NT2/D1 (cell line): ENCODE measurements at places on chromosomes 6 and 20.

DNA sequence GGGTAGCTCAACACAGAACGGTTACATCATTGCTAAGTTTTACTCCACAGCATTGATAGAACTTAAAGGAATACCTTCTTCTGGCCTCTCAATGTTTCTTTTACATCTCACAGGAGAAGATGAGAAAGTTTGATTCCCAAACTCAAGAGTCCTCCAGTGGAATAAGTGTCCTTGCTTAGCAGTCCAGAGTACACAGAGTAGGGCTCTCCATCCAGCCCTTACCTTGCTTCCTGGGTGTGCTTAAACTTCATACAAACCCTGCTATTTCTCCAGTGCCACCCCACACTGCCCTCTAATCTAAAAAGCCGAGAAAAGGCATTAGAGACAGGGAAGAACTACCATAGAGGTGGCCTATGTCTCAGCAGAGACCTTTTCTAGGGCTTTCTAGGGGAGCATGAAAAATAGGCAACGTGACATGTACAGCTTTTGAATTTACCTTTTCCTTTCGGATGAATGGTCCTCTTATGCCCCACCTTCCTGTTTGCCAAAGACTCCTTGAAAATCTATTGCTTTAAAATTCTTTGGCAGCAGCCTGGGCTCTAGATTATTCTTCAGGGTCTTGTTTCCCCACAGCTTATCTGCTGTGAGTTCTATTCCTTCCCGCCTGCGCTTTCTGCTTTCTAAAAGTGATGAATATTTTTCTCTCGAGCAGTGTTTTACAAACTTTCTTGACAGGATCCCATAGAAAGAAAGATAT, 12.1 kb downstream of the ADGRF1 start:
- DNase-seq = no peak

DNA sequence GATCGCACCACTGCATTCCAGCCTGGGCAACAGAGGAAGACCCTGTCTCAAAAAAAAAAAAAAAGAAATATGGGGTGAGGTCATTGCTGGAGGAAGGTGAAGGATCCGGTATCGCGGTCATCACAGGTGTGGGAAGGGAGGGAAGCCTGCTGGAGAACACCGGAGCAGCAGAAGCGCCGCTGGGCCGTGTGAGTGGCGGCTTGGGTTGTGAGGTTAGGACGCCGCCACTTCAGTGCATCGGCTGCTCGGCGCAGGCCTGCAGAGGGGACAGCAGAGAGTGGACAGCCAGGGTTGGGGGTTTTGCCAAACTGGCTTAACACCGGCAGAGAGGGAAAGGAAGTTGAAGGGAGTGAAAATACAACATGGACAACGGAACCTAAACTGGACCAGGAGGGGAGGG, 5.4 kb downstream of the TLDC2 start:
- no peak for DNase-seq

- DNase-seq = no peak
Measured at GRCh38 chr6:42025066-42025844, 25.1 kb upstream of the TAF8 start.

DNA sequence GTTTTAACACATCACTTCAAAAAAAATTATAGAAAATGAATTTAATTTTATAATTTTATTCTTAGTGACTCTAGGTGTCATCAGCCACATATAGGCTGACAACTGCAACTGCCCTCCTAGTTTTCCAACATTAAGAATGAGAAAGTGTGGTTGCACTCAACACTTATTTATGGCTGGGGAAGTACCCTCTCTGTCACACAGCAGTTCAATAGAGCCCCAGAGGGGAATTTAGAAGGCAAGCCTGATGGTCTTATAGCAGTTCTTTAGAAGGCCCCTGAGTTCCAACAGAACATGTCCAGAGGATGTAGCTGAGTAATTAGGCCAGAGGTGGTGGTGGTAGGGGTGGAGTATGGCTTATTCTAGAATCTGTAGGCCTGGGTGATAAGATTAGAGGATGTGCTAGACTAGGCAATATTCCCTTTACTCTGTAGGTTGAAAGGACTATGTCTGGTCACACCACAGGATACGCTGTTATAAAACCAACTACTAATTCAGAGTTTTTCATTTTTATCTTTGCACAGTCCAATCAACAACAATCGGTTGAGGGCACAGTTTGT, 226.5 kb upstream of the CITED2 start:
- no peak for DNase-seq

DNA sequence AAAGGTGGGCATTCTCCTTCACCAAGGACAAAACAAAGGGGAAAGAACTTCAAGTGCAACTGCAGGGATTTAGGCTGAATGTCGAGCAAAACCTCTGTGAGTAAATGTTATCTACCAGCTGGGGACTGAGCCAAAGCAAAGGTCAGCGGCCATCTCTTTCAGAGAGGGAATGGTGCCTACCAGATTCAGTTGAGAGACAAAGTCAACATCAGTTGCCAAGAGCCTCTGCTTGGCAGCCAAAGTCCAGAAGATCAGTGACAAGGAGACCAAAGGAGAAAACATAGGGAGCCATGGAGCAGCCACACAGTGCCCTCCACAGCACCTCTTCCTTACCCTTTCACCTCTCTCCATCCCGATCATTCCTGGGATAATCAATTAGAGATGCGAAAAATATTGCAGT, 472.5 kb downstream of the KIF16B start:
- DNase-seq = no peak

GRCh38 chr6:106477790-106478189, 117.3 kb downstream of the CRYBG1 start:
- DNase-seq = no peak

DNA sequence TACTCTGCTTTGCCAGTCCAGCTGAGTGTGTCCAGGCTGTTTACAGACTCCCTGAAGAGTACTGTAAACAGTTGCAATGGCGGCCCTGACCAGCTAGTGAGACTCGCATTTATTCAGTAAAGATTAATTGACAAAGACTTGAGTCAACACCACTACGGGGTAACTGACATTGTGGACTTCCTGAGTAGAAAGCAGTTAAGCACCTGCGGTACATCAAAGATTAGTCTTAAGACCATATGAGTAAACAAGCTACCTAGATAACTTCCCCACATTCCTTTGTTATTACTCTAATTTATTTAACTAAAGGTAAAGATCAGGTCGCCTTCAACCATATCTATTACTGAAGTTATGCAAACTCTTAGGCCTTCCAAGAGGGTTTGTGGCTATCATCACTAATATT, 12.6 kb downstream of the VPS52 start:
- no peak for DNase-seq

DNA sequence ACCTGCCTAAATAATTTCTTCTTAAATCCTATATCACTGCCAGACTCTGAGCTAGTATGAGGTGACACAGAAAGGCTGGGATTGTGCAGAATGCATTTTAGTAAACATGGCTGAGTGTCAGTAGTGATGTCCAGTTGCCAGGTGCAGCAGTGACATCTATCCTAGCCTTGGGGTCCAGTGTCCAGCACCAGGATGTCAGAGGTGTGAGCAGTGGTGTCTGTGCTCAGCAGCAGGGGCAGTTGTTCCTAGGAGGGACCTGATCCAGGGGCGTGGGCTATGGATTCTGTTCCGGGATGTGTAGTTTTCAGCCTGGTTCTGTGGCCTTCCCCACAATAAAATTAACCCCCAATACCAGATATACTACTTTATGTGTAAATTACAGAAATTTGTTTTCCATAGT, 6.0 kb downstream of the HLA-C start:
- DNase-seq = no peak

- DNase-seq = no peak
Measured at GRCh38 chr6:49118478-49118877, 344.6 kb downstream of the MMUT start.

DNA sequence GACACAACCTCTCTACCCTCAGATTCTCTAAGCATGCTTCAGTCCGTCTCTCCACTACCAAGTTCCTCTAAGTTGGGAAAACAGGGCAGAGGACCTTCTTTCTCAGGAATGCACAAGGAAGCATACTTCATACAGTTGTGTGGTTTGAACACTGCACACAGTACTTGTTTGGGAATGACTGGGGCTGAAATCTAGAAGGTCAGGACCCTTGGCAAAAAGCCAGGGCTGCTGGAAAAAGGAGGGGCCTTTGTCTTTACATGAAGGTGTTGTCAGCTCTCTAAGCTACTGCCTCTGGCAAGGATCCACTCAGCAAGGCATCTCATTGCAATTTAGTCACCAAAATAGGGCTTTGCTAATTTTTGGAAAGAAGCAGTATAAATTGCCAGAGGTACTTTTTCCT, 20.7 kb upstream of the HEY2 start:
- DNase-seq = no peak

- DNase-seq = no peak
Measured at GRCh38 chr6:108714766-108715414, 133.3 kb upstream of the ARMC2 start.

- DNase-seq = no peak
Measured at GRCh38 chr20:15857173-15857784, 716.0 kb downstream of the KIF16B start.

DNA sequence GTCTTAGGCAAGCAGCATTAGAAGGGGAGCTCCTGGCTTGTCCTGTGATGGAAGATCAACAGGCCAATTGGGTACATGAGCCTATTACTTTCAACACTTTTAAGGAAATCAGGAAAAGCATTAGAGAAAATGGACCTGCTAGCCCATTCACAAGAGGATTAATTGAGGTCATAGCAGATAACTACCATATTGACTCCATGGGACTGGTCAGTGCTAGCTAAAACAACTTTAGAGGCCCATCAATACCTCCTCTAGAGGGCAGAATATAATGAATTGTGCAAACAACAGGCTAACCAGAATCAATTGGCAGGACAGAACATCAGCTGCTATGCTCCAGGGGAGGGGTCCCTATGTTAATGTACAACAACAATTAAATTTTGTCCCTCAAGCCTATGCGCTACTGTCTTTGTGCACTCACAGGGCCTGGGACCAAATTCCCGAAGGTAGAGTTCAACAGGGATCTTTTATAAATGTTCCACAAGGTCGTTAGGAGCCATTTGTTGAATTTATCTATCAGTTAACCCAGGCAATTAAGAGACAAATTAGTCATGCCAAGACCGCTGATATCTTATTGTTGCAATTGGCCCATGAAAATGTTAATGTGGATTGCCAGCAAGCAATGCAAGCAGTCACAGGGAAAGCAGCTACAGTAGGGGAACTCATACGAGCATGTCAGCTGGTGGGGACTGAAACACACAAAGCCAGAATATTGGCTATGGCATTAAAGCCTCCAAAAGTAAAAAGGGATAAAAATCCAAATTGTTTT, 106.6 kb upstream of the BTN3A2 start:
- DNase-seq = no peak

GRCh38 chr20:57943950-57944349, 234.1 kb upstream of the PMEPA1 start:
- DNase-seq = no peak

DNA sequence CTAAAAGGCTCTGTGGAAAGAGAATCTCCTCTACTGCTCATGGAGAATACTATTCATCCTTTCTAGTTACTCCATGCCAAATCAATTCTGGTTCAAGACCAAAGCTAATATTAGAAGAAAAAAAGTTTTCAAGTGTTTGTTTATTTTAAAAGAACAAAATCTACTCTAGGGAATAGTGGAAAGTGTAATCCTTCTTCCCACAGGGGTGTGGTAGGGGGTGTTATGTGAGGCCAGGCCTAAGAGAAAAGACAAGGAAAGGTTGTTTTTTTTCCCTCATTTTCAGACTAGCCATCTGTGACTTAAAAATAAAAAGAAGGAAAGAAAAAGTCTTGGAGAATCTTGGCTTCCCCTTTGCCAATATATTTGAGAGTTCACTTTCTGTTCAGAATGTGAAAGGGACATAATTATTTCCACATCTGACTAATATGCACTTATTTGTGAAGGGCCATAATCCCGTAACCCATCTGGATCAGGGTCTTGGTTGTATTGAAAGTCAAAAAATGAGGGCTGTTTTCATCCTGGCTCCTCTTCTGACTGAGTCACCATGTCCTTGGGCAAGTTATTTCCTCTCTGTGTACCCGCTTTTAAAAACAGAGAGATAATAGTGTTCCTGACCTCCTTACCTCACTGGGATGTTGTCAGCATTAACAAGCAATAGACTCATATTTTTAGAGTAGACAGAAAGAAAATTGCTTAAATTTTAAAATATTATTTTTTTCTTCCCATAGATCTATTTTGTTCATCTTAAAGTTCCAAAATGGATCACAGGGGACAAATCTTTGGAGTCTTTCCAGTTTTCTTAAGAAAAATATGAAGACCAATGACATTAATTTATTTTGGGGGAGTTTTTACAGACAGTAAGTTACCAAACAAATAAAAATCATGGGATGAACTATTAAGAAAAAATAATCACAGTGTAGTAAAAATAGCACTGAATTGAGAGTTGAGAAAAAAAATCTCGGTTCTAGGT, 233.7 kb downstream of the IBTK start:
- no peak for DNase-seq
